Activated gamma-delta T cell treated with Interleukin-2 at 50 U/mL for 16 hours (primary cell): ENCODE measurements at places on chromosomes 11 and 22.

- DNase-seq = no peak
Measured at GRCh38 chr11:106077609-106078455, at the start of gene AASDHPPT. AASDHPPT (plus strand) TSS chr11:106077662; CDS start chr11:106077711, 49 bp downstream.

DNA sequence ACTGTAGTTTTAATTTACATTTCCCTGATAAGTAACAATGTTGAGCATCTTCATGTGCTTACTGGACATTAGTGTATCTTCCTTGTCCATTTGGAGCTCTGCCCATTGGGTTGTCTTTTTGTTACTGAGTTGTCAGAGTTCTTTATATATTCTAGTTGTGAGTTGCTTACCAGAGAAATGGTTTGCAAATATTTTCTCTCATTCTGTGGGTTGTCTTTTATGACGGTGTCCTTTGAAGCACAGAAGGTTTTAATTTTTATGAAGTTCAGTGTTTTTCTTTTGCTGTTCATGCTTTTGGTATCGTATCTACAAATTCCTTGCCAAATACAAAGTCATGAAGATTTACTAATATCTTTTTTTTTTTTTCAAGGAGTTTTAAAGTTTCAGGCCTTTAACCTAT, 42.4 kb downstream of the ZBTB44 start:
- no peak for DNase-seq

DNA sequence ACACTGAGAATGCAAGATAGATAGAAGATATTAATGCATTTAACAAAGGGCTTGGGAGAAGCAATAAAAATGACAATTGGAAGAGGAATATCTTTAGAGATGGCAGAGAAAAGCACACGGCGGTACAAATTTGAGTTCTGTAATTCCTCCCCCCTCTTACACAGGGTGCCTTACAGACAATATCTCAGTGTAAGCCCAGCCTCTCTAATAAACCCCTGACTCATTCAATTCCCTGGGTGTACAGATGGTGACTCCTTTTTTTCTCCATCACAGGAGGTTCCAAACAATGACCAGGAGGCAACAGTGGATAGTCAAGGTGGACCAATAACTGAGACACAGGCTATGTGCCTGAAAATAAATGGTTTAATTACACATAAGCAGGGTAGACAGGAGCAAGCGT, 598.6 kb downstream of the OPCML start:
- DNase-seq = no peak

DNA sequence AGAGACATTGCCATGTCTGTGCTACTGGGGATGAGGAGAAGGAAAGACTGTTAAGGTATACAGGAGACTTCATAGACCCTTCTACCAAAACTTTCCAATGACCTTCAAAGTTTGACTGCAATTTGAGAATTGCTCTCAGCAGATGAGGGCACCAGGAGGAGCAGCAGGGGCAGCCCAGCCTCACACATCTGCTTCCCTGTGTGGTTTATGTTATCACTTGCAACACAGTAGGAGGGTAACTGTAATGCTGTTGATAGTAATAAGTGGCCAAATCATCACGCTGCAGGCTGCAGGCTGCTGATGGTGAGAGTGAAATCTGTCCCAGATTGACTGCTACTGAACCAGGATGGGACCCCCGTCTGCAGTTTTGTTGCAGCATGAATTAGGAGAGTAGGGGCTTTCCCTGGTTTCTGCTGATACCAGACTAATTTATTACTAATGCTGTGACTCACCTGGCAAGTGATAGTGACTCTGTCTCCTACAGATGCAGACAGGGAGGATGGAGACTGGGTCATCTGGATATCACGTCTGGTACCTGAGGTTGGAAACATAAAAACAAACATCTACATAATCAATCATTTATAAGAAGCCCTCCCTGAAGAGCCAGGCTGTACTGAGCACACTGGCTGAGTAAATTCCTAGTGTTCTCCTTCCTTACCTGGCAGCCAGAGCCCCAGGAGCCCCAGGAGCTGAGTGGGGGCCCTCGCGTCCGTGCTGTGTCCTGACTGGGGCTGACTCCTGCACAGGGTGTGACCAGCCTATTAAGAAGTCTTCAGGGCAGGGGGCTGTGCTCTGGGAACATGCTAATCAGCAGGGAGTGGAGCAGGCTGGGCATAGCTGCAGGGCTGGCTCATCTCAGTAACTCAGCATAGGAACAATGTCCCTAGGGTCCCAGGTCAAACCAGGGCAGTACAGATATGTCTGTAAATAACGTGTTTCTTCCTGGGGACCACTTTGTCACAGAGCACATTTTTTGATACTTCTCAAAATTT, 74.4 kb downstream of the GAB4 start:
- DNase-seq = no peak

- DNase-seq = no peak
Measured at GRCh38 chr11:77789061-77789730, 31.3 kb downstream of the RSF1 start.

DNA sequence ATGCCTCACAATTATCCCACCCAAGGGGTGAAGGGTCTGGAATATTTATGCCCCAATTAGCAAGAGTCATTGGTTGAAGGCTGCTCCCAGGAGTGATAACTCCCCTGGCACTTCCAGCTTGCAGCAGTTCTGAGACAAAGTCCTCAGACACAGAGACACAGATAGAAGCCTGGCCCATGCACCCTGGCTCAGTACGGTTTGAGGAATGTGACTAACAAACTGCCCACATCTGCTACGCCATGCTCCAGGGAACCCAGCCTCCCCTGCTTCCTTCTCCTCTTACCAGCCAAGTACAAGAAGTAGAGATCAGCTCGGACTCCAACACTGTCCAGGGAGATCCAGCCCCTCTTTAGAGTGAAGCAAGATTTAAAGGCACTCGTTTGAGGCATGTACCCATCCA, 48.5 kb upstream of the BMAL1 start:
- no peak for DNase-seq

DNA sequence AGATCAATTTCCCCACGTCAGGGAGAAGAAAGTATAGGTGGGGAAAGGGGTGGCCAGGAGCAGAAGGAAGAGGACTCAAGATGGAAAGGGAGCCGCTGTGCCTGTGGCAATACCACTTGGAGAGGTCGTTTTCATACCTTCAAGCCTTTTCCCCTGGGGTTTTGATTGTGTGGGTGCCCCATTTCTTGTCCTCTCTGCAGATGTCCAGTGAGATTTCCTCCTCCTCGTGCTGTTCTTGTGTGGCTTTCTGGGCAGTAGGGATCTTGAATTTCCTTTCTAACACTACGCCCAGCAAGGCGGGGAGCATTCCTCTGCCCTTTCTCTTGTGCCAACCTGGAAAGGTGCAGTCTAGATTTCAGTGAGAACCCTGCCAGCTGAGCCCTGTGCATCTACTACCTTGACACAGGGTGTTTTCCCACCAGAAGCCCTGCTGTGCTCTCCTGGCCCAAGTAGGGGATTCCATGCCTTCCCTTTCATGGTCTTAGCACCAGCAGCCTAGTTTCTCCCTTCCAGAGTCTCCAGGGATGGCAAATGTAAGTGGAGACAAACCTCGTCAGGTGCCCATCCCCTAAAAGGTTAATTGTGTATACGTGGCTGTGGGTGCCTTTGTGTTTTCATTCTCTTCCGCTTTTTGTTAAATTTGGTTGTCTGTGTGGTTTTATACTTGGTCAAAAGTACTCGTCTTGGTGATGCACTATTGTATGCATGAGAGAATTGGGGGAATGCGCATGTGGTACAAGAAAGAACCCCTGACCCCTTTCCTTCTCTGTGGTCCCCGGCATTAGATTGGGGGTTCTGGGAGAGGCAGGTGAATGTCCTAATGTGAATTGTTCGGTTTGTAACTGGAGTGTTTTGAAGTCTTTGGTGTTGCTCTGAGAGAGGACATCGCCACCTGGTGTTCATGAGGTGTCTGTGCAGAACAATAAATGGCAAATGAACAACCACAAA, 71.4 kb upstream of the MPEG1 start:
- peak; percentile 26 for DNase-seq

DNA sequence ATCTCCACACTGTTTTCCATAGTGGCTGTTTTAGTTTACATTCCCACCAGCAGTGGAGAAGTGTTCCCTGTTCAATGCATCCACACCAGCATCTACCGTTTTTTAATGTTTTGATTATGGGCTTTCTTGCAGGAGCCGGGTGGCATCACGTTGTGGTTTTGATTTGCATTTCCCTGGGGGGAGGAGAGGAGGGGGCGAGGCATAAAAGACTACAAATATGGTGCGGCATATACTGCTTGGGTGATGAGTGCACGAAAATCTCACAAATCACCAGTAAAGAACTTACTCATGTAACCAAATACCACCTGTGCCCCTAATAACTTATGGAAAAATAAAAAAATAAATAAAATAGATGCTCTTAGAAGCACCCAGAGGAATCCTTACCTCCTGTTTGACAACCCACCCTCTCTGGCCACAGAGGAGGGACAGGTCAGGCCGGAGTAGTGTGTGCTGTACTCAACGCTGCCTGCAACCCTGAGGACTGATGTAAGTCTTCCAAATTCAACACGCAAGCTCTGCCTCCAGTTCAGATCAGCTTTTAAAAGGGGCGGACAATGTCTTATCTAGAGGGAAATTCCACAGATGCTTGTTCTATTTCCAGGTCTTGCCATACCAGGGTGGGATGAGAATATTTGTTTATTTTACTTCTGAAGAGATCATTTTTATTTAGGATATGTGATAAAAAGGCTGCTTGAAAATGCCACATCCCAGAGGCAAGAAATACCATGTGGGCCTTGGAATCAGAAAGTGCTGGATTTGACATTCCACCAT, 329.6 kb upstream of the B3GAT1 start:
- DNase-seq = no peak

DNA sequence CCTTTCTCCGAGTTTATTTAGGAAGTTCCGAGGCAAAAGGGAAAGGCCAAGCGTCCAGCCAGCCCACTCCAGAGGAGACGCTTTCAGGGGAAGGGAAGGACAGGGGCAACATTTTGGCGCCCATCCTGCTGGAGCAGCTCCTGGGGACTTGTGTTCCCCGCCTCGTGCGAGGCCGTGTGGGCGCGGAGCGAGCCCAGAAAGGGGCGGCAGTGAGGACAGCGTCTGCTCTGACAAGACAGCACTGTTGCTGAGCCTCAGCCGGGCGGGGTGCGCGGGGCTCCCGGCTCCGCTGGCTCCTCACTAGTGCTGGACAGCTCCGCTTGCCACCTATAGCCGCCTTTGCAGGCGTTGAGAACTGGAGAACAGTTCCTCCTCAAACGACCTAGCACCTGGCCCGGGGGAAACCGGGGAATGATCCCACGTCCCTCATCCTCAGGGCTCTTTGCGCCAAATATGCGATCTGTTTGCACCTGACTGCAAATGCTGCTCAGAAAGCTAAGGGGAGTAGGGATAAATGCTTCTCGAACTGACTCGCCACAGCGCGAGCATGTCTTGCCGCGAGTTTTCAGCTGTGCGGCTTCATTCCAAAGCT, 722 bp upstream of the GUCY1A2 start:
- no peak for DNase-seq

DNA sequence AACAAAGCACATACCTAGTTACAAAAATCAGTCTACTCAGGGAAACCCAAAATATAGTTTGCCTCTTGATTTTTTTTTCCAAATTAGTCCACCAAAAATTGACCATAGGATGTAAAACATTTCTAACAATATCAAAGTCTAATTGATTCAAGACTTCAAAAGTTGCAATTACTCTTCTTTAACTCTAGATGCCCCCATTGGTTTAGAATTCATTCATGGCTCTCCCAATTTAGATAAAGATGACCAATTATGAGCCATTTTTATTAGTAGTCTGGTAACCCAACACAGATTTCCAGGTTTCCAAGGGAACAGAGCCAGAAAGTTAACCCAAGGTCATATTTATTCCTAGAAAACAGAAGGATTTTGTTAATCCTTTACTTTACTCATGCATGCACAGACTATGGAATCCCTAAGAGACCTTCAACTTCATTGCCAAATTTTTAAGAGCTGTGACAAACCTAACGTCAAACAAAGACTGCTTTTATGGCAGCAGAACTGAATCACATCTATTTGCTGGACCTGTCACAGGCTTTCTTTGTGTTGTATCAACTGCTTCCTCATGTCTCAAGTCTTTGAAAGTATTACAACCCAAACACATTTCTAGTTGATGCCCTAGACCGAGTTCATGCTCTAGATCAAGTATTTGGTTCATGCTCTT, 55.3 kb downstream of the C22orf42 start:
- no peak for DNase-seq

DNA sequence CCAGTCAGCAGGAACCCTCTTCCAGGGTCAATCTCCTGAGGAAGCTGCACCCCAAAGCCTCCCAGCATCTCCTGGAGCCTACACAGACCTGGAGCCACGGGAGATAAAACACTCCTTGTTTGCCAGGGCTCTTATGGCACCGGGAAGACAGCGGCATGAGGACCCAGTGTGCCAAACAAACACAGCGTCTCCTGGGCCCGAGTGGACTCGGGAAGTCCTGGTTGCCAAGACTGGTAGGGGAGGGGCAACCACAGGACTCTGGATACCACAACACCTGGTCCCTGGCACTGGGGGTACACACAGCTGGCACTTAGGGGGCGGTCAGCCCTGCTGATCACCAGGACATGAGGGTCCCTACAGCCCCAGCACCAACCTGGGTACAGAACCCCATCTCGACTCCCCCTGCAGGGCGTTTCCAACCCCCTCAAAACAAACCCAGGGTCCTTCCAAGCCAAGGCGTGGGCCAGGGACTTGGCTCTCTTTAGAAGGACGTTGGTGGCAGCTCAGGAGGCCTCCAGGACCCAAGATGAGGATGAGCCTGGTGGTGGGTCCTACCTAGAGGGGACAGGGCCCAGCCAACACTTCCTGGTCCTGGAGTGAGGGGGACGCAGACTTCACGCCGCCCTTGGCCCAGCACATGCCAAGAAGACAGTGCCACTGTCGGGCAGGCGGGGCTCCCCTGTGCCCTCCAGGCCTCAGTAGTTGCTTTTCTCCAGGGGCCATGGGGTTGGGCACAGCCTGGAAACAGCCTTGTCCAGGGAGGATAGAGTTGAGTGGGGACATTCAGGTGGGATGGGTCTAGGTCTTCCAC, 85.0 kb downstream of the CELSR1 start:
- DNase-seq = no peak

DNA sequence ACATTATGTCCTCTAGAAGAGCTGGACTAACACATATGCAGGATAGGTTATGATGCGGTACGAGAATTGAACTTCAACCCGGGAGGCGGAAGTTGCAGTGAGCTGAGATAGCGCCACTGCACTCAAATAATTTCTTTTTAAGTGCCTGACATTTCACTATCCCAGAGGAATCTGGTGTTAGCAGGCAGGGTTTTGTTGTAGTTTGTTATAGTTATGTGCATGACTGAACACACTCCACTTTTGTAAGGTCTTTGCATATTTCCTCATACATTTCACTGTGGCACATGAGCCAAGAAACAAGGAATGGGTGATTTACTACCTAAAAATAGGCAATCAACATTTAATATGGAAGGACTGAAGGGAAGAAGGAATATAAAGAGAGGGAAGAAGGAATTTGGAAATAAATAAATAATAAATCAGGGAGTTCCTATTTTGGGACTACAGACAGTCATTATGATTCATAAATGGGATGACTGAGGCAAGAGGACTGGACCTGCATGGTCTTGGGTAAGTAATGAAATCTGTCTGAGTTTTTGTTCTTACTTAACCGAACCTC, 8.7 kb upstream of the HIPK3 start:
- DNase-seq = no peak

GRCh38 chr22:19988965-19989724, 27.5 kb downstream of the ARVCF start:
- DNase-seq = no peak

GRCh38 chr11:94653561-94653960, 86.4 kb downstream of the PIWIL4 start:
- no peak for DNase-seq
